Metanephros (tissue), 2 donors: ENCODE measurements at places on chromosomes 5 and 9. TPM values are rescaled to one million over a fixed set of nuclear protein-coding genes. Genes with fewer than 3 reads are reported as not detected.

AQP3 gene
- total RNA-seq, result 108 TPM

AIF1L gene
- 214 TPM for total RNA-seq

PCDHA12 gene
- total RNA-seq, result 0.35 TPM

FAM221B gene
- not detected for total RNA-seq
